ENCODE measurements at places on chromosomes 1 and 21. TPM values are rescaled to one million over a fixed set of nuclear protein-coding genes. Genes with fewer than 3 reads are reported as not detected.

Gene TSPEAR
- not detected for total RNA-seq

Gene LDLRAD1
- not detected for total RNA-seq

Gene TP53BP2
- total RNA-seq, result 16.0 TPM

Gene INAVA
- total RNA-seq, result not detected

Gene FALEC
- total RNA-seq, result 0.20 TPM

Gene PLPPR4
- total RNA-seq, result not detected

Gene GPR161
- total RNA-seq, result 40.3 TPM

Gene WNT9A
- 4.9 TPM for total RNA-seq

- no peak for DNase-seq
These were observed 76.6 kb upstream of the VAV3 start for GRCh38 chr1:108041360-108042142.

- DNase-seq, result no peak
These were observed 575 bp downstream of the TRIM67 start for GRCh38 chr1:231162297-231162969.

DNA sequence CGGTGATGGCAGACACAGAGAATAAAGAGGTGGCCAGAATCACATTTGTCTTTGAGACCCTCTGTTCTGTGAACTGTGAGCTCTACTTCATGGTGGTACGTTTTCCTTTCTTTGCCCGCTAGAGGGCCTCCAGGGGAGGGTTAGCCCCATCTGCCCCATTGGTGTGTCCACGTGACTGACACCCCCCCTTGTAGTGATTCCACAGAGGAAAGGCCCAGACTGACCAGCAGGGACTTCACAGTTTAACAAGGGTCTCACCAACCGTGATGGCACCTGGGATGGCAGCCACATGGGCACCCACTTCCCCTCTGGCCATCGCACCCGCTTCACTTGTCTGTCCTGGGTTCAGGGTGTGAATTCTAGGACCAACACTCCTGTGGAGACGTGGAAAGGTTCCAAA is 22.3 kb upstream of the SARS1 start:
- no peak for DNase-seq

DNA sequence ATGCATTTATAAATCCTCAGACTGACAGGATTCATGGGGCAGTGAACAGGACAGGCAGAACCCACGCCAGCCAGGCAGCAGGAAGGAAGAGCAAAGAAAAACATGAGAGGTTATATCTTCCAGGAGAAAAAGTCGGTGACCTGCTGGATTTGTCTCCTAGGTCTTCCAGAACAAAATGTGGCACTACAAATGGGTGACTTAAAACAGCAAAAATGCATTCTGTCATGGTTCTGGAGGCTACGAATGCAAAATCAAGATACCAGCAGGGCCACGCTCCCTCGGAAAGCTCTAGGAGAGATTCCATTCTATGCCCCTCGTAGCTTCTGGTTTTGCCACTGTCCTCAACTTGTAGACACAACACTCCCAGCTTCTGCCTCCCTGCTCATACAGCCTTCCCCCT is 63.4 kb downstream of the PSMG1 start:
- no peak for DNase-seq

GRCh38 chr1:26472320-26472900 is at the start of gene HMGN2:
TSS of gene HMGN2 (plus strand) at chr1:26472440. CDS start at chr1:26472613, 173 bp downstream.
- DNase-seq, result peak; percentile 41

DNA sequence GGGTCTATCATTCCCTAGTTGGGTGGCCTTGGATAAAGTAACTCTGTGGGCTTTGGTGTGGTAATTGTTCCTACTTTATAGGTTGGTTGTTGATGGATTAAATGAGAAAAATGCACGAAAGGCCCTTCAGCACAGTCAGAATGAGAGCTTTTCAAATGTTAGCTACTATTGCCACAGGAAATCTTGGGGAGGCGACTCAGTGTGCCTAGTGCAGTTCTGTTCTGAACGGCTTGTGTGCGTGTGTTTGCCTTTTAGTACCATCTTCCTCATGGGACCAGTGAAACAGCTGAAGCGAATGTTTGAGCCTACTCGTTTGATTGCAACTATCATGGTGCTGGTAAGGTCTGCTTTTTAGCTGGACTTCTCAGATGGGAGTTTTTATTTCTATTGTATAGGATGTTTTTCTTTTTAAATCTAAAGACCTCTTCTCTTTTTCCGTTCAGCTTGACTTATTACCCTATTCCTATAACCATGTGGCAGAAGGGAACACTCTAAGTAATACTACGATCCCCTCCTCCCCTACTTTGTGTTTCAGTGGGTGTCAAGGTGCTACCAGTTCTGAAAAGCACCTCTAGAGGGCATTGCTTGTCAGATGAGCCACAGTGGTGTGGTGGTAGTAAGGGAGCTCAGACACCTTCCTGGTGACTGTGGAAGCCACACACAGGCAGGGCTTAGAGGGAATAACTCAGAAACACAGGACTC is 9.2 kb downstream of the SFT2D2 start:
- no peak for DNase-seq

DNA sequence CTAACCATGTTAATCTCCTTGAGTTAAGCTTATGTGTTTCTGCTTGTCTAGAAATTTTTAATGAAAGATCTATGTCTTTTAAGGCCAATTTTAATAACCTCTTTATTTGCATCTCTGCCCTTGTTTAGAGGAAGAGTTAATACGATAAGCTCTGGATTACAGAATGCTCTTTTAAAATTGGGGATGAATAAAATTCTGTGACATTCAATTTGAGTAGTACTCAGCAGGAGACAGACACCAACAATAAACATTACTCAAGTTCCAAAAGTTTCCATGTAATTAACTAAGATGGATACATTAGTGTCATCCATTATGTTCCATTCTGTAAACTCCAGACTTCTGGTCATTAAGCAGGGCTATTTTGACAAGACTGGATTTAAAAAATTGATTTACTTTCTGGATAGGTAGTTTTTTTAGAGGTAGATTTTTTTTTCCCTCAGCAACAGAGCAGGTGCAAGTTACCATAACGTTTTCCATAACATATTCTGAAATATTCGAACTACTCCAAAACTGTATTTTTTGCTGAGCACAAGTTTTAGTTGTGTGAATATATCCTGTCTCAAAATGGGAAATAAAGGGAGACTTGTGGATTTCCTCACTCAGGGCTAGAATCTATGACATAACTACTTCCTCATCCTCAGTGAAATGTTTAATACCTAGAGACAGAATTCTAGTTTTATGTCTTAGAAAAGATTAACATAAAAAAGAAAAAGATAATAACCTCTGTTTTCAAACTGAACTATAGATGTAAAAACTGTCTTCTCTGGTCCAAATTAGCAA is 221.7 kb downstream of the NEGR1 start:
- no peak for DNase-seq

- no peak for DNase-seq
These were observed 161.7 kb upstream of the EDN2 start for GRCh38 chr1:41646186-41646585.

DNA sequence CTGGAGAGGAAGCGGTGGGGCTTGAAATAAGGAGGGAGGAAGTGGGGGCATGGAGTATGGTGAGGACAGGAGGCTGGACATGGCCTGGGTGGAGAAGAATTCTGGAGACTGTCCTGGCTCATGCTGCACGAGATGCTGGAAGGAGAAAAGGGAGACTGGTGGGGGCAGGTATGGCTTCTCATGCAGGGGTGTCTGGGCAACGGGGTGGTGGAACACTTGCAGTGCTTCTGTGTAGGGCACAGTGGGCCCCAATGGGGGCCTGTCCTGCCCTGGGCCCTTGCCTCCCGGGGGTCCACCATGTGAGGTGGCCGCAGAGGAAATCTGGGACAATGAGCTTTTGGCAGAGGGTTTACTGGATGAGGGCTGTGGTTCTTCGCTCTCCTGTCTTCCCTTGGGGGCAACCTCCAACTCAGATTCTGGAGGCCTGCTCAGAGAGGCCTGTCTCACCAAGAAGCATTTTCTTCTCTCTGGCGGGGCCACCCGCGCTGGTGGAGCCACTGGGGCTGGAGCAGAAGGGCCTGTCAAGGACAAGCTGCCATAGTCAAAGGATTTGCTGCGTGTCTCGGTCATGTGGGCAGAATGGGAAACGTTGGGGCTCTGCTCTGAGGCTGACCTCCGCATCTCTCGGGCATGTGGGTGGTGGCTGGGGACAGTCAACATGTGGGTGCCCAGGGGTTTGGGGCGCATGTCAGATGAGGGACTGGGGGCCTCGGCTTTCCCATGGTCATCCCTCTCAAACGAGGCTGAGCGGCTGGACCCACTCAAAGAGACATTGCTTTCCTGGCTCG is 96.9 kb upstream of the EDN2 start:
- DNase-seq, result no peak

DNA sequence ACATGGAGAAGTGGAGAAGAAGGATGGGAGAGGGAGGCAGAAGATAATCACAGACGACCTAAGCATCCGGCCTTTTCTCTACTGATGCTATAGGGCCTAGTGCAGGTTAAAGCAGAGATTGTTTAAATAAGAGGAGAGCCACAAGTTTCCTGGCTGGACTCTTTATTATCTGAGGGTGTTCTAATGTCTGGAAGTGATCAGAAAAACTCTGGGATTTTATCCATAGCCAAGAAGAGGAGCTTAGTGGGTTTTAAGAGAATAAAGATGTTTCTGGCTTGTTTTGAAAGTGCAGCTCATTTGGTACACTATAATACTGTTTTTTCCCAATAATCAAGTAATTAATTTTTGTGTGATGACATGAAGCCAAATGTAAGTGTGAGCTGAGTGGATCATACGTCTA is 419.0 kb downstream of the PTBP2 start:
- DNase-seq, result no peak

- no peak for DNase-seq
These were observed 49.9 kb downstream of the COL11A1 start for GRCh38 chr1:103058391-103058790.

GRCh38 chr21:38930066-38930465 is 124.3 kb downstream of the ETS2 start:
- DNase-seq, result no peak

- no peak for DNase-seq
These were observed 104.8 kb downstream of the NPHP4 start for GRCh38 chr1:5887349-5887970.

GRCh38 chr1:95146637-95147036 is 29.5 kb downstream of the TLCD4 start:
- DNase-seq, result no peak

DNA sequence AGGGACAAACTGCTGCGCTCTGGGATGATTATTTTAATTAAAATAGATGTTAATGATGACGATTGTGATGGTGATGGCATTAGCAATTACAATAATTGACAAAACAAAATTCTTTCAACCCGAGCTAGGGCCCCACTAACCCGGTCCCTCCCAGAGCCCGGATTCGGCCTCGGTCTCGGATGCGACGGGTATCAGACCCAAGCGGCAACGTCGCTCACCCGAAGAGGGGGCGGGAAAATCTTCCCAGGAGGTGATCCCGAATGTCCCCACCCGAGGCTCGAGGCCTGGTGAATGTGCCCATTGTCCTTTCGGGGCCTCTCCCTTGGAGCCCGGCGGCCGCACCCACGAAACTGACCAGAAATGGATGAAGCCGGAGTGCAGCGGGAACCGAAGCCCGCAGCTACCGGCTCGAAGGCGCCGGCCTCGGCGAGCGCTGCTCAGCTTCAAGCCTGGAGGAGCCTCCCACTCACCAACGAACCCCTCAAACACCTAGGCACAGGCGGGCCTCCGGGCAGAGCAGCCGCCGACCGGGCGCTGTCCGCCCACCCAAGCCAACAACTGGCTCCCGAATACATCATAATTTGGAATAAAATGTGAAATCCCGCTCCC is 1.2 kb downstream of the TAL1 start:
- no peak for DNase-seq

DNA sequence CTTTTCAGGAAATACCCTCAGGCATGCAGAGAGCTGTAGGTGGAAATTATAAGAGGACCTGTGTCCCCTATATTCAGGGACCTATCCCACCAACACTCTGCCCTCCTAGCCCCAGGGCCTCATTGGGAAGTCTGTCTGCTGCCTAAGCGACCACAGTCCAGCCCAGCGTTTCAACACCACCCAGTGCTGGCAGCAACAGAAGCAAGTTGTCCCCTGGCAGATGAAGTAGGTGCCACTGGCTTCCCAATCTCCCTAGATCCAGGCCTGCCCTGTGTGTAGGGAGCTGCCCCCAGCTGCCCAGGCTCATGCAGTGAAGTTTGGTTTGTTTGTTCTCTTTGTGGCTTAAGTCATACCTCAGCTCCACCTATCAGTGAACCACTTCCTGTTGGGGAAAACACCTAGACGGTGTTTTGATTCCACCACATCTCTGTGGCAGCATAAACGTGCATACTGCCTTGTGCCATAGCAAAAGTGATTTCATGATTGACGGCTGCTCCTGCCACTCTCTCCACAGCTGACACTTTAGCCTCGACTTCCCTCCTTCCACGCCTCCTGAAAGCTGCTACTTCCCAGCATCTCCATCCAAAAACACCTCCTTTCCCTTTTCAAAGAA is 8.1 kb upstream of the LEFTY1 start:
- no peak for DNase-seq

DNA sequence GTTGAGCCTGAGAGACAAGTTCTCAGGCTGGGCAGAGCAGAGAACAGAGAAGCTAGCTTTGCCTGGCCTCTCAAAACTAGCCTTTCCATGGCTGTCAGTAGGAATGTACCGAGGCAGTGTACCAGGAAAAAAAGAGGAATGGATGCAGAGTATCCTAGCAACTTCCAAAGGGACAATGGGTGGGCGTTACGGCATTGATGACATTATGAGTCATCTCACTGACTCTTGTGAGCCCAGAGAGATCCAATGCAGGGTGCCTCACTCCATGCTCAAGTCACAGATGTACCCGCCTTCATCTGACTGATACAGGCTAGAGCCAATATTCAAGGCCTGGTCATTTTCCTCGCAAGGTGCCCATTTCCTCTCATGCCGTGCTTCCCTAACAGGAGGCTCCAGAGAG is 51.4 kb upstream of the C8B start:
- DNase-seq, result no peak

- no peak for DNase-seq
These were observed 18.7 kb downstream of the PRPF38A start for GRCh38 chr1:52423055-52423454.

All from pulmonary artery endothelial cell (primary cell).